Islet precursor cell (in vitro differentiated cells): ENCODE measurements at places on chromosomes 3 and 15.

GRCh38 chr3:183591881-183592521 lies 36.5 kb upstream of the KLHL6 start:
- DNase-seq, result no peak

DNA sequence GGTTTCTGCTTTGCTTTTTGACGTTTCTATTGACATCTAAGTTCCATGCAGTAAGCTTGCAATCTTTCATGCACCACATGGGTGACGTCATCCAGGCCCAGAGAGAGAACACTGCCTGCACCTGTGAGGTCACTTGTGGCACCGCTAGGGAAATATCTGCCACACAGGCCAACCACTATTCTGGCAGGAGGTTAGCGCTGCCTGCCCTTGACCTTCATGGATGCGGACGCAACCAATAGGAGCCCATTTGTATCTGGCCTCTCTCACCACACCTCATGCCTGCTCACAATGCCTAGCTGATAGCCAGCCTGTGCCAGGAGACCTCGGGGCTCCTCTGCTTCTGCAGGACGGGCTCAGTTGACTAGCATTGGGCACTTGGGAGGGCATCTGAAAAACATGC lies 55.8 kb upstream of the PRR23E start:
- DNase-seq, result peak; percentile 30

DNA sequence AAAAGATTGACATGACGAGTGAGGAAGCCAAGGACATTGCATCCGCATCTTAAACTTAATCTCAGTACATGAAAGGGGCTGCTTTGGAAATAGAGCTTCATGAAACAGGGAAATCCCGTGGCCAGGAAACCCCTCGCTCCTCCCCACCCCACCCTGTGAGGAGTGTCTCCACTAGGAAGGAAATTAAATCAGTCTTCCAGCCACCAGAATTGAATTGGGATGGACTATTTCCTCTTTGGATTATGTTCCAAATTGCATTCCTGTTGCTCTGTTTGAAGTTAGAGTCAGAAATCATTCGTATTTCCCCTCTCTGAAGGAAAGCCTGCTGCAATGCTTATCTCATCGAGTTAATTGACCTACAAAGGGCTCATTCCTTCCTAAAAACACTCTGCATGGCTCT lies 35.8 kb downstream of the CLDN11 start:
- DNase-seq, result no peak

GRCh38 chr3:8649757-8650156 lies 5.2 kb upstream of the SSUH2 start:
- DNase-seq, result no peak

DNA sequence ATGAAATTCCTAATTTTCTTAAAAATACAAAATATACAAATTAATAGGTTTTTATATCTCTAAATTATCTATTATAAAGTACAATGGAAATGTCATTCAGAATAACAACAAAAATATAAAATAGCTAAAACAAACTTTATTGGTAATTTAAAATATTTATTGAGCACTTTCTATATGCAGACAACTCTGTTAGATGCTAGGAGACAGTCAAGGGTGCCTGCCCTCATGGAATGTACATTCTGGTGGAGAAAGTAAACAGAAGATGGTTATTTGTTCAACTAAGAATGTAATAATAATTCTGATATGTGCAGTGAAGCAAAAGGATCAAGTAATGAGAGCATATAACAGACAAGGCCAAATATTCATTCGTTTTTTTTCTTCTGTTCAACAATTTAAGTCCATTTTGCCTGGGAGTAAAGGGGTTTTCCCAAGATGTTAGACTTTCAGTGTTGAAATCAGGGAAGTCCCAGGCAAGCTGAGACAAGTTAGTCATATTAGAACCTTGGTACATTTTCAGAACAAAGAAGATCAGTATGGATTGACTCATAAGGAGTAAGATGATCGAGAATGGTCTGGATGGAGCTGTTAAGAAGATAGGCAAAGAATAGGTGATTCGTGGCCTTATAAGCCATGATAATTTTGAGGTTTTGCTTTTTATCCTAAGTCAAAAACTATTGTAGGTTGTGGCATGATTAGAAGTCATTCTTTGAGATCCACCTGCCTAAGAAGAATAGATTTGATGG lies 150.2 kb upstream of the MLF1 start:
- DNase-seq, result no peak

GRCh38 chr3:126126811-126127431 lies 43.0 kb upstream of the SLC41A3 start:
- DNase-seq, result peak; percentile 49

DNA sequence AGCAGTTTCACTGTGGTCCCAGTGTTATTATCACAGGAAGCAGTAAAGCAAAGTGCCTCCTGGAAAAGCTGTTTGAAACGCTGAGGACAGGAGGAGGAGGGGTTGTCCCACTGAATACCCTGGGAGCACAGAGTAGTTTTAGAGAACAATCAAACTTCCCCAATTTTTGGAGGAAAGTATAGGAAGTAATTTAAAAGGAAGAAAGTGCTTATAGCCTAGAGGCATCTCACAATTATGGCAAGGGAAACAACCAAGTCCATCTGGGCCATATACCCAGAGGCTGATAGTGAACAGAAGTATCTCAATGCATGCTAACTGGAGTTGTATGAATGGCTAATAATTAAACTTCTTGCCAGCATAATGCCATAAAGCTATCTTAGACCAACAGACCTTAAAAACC lies 137.2 kb upstream of the EPHA6 start:
- DNase-seq, result no peak

- DNase-seq, result no peak
Measured at GRCh38 chr15:48421362-48421761, 90.1 kb downstream of the DUT start.

DNA sequence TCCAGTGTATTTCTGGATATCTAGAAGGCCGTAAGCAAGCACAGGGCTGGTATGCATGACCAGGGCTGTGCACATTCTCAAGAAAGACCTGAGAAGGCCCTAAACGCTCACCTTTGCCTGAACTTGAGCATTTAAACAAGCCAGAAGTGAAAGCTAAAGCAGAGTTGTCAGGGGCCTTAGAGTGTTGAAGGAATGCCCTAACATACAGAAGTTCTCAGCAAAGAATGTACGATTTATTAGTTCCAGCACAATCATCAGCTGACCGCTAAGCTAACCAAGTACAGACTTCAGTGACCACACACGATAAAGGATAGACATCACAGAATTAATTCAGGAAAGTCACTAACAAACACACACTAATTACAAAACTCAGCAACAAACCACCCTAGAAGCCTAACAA lies 8.7 kb downstream of the HLTF start:
- no peak for DNase-seq

DNA sequence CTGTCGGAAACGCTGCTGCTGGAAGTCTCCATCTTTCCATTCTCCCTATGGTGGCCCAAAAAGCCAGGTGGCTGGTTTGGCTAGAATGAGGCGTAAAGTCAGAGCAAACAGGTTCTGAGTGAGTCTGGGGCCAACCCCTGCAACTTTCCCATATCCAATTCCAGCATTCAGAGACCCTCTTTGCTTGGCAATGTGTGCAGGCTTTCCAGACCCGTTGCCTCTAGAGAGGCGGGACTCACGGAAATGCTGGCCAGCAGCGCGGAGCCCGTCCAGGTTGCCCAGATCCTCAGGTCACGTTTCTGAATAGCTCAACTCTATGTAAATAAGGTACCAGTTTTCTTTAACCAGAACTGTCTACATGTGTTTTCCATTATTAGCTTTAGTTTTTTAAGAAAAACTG lies 68.0 kb downstream of the VGLL4 start:
- DNase-seq, result no peak

DNA sequence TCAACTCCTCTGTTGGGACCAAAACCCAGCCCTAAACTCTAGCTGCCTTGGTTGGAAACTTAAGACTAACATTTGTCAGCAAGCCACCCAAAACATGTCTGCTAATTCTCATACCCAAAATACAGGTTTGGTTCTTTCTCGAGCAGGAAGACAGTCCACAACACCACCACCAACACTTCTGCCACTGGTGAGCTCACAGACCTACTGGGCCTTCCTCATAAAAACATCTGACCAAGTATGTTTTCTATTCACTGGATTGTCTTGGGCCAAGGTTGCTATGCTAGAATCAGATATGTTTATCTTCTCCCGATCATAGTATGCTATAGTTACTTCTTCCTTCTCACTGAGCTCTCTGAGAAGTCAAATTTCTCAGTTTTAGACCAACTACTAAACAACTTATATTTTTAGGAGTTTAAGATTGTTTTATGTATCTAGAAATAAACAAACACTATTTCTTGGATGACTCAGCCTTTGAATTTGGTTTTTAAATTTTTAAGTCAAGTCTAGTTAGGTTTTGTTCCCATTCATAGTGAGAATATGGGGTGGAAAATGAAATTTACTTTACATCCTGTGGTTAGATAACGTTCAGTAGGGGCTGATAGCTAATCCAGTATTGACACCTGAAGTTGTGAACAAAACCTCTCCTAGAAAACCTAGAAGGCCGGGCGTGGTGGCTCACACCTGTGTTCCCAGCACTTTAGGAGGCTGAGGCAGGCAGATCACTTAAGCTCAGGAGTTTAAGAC lies 360.5 kb downstream of the RSL24D1 start:
- DNase-seq, result no peak

DNA sequence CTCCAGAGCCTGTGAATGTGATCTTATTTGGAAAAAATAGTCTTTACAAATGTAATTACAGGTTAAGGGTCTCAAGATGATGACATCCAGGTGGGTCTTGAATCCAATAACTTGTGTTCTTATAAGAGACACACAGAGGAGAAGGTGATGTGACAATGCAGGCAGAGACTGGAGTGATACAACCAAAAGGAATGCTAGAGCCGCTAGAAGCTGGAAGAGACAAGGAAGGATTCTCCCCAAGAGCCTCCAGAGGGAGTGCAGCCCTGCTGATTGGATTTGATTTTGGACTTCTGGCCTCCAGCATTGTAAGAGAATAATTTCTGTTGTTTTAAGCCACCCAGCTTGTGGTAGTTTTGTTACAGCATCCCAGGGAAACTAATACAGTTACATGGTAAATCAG lies 9.7 kb downstream of the MYH15 start:
- no peak for DNase-seq

- no peak for DNase-seq
Measured at GRCh38 chr15:54772663-54773062, 424.1 kb downstream of the RSL24D1 start.

- DNase-seq, result no peak
Measured at GRCh38 chr15:100350434-100351226, 8.9 kb upstream of the ADAMTS17 start.

DNA sequence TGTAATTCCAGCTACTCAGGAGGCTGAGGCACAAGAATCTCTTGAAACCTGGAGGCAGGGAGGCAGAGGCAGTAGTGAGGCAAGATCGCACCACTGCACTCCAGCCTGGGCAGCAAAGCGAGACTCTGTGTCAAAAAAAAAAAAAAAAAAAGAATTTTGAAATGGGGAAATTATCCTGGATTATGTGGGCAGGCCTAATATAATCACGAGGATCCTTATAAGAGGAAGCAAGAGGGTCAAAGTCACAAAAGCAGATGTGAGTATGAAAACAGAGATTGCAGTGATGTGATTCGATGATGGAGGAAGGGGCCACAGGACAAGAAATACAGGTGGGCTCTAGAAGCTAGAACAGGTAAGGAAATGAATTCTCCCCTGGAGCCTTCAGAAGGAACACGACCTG lies 159.6 kb downstream of the LEKR1 start:
- DNase-seq, result no peak

- DNase-seq, result no peak
Measured at GRCh38 chr3:149547413-149547812, 72.9 kb downstream of the TM4SF4 start.

DNA sequence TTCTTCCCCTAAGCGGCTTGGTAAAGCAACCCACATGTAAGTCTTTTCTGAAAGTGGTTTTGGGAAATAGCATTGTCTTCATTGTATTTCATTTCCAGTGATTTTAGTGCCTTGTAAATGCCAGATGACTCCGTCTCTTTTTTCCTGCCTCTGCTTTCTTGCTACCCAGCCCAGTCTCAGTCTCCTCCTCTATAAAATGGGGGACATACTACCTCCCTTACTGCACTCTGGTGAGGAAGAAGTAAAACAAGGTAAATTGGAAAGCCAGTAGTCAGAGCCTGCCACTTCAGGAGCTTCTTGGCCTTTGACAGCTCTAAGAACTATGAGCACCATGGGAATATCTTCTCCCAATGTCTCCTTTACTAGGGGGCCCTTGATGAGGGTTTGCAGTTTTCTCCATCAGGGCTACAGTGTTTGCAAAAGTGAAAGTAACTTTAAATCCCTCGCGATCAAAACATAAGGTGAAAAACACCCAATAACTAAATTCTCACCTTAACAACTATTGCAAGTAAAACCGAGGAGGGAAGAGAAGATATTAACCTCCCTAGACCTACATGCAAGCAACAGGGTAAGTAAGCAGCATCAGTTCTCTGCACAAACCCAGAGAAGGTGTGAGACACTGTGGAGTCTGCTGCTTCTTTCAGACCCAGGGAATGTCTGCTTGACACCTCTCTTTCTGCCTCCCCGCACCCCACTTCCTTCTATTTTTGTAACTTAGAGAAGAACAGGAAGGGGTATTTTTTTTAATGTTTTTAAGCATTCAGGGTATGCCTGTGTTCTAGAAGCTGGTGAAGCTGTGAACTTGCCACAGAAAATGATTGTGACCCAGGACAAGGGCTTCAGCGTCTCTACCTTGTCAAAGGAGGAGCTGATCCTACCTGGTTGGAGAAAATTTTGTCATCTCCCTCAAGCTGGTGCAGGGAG lies 159.1 kb upstream of the EOMES start:
- no peak for DNase-seq

- no peak for DNase-seq
Measured at GRCh38 chr3:29279806-29280205, 1.1 kb upstream of the RBMS3 start.

- no peak for DNase-seq
Measured at GRCh38 chr3:39260957-39261356, 18.9 kb downstream of the CX3CR1 start.

GRCh38 chr3:128495435-128495970 lies 2.5 kb upstream of the GATA2 start:
- peak; percentile 54 for DNase-seq

GRCh38 chr3:169144731-169145130 lies 518.8 kb downstream of the MECOM start:
- no peak for DNase-seq

- no peak for DNase-seq
Measured at GRCh38 chr3:144257381-144257780, 285.8 kb downstream of the DIPK2A start.

GRCh38 chr15:73325191-73325861 lies 43.4 kb downstream of the HCN4 start:
- peak; percentile 59 for DNase-seq

GRCh38 chr3:116569611-116570010 lies 124.3 kb upstream of the LSAMP start:
- DNase-seq, result no peak

DNA sequence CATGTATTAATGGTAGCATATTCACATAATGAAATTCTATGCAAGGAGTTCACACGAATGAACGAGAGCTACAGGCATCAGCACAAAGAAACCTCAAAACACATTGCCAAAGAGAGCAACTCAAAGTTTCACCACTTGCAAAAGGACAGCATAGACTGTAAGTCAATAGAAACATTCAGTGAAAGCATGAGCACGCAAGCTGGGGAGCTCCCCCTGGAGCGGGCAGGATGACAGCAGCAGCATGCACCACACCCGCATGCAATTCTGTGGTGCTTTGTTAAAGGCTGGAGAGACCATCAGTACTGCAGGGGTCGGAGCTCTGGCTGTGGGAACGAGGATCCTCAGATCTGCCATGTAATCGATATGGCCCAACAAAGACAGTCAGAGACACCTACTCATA lies 18.7 kb downstream of the OCA2 start:
- no peak for DNase-seq
